ENCODE measurements at places on chromosomes 13 and 19.

- DNase-seq = no peak
Observed at GRCh38 chr19:10965398-10965797, 4.6 kb downstream of the SMARCA4 start.

GRCh38 chr19:29329460-29330134 is 116.6 kb upstream of the UQCRFS1 start:
- no peak for DNase-seq

GRCh38 chr13:83229574-83230305 is 652.5 kb downstream of the SLITRK1 start:
- DNase-seq = no peak

GRCh38 chr19:5352229-5352763 is 11.7 kb upstream of the PTPRS start:
- DNase-seq = no peak

DNA sequence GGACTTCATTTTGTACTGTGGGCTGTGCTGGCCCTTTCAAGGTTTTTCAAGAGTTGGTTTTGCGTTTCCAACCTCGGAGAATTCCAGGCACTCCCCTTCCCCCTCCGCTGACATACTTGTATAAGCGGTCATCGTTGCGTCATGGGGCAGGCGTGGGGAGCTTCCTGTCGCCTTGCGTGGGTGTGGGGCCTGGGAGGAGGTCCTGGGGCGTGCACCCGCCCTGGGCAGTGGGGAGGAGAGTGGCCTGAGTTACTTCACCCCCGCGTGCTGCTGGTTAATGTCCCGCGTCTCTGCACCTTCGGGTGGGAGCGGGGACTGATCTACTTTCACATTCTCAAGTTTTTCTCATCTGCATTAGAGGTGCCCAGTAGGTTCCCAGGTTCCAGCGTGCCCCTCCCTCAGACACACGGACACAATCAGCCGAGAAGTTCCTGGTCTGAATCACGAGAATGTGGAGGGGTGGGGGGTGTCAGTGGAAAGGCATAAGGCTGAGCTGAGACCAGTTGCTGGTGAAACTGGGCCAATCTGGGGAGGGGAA is 4.1 kb downstream of the IER2 start:
- DNase-seq = peak; percentile 95

DNA sequence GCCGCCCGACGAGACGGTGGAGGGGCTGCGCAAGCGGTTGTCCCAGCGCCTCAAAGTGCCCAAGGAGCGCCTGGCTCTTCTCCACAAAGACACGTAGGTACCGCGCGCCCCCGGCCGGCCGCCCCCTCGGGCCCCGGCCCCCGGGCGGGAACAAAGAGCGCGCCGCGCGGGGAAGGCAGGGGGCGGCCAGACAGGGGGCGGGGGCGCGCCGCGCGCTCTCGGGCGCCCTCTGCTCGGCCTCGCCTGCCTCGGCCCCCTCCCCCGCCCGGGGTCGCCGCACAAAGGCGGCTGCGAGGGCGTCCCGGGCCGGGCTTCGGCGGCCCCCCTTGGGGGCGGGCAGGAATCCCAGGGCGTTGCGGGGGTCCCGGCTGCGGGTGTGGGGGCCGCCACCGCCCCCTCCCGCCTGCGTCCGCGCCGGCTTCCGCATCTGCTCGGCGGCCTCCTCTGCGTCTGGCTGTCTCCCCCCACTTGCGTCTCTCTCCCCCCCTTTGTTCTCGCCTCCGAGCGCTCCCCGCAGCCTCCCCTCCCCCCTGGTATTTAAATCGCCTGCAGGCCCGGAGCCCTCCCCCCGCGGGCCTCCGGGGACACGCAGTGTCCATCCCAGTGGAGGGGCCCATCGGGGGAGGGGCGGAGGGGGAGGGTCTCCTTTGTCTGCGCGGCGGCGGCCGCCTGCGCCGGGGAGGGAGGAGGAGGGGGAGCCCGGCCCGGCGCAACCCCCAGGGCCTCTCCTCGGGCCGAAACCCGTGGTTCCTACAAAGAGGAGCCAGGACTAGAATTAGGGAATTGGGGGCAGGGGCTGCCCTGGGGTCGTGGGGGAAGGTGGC is 2.3 kb downstream of the MIDN start:
- peak; percentile 83 for DNase-seq

DNA sequence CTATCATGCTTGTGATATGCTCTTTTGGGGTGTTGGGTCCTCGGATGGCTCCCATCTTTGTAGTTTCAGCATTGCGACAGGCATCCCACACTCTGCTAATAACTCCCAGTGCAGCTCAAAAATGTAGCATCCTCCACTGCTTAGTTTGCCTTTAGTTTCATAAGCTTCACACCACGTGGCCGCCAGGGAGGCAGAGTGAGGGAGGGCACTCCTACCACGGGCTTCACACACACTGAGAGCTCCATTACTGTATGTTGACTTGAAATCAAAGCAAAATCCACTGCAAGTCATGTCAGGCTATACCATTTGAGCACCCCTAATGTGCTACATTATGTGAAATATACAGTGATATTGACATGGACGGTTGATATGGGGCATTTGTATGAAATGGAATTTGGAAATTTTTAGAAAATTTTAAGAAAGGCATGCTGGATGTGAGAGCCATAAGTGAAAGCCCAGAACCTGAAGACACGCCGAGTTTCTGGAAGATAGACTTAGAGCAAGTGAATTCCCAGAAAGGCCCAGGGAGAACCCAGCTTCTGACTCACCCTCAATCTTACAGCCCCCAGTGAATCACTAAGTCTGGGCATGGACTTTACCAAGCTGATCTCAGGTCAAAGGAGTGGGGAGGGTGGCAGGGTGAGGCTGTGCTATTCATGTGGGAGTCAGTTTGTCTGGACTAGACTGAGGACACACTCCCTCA is 94.1 kb downstream of the HSPH1 start:
- no peak for DNase-seq

DNA sequence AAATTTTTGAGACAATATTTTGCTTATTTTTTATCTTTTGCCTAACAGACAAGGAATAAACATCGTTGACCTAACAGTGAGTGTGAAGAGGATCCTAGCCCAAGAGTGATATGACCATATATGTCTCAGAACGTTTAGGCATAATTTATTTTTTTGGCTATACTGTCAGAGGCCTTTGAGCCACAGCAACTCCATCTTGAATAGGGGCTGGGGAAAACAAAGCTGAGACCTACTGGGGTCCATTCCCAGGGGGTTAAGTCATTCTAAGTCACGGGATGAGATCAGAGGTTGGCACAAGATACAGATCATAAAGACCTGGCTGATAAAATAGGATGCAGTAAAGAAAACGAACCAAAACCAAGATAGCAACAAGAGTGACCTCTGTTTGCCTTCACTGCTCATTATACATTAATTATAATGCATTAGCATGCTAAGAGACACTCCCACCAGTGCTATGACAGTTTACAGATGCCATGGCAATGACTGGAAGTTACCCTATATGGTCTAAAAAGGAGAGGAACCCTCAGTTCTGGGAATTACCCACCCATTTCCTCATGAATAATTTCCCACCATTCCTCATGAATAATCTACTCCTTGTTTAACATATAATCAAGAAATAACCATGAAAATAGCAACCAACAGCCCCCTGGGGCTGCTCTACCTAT is 510.9 kb upstream of the PCDH9 start:
- DNase-seq = no peak

DNA sequence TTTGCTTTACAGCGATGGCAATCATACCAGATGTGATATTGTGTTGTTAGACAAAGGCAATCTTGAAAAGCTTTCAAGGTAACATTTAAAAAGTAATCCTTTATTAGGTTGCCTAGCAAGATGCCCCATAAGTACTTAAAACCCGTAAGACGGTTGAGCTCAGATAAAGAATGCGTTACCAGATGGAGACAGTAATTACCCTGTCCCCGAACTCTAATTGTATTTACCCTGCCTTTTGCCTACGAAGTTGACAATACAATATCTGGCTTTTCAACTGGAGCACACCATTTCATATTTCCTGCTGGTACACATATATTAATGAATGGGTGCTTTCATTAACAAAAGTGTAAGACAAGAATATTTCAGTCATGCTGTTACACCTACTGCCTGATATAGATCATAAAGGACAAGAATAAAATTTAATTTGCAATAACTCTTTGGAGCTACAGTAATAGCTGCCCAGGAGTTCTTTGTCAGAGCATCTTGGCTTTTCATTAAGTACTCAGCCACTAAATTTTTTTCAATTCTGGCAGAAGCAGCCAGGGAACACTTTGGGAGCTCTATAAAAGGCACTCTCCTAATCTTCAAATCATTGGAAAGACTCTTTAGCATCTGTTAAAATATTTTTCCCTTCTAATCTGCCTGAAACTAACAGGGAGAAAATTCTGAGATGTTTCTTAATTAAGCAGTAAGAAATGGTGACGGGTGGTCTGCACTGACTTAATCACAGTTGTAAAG is 63.8 kb downstream of the DCT start:
- no peak for DNase-seq

GRCh38 chr13:94028234-94028633 is 451.2 kb downstream of the DCT start:
- DNase-seq = no peak

DNA sequence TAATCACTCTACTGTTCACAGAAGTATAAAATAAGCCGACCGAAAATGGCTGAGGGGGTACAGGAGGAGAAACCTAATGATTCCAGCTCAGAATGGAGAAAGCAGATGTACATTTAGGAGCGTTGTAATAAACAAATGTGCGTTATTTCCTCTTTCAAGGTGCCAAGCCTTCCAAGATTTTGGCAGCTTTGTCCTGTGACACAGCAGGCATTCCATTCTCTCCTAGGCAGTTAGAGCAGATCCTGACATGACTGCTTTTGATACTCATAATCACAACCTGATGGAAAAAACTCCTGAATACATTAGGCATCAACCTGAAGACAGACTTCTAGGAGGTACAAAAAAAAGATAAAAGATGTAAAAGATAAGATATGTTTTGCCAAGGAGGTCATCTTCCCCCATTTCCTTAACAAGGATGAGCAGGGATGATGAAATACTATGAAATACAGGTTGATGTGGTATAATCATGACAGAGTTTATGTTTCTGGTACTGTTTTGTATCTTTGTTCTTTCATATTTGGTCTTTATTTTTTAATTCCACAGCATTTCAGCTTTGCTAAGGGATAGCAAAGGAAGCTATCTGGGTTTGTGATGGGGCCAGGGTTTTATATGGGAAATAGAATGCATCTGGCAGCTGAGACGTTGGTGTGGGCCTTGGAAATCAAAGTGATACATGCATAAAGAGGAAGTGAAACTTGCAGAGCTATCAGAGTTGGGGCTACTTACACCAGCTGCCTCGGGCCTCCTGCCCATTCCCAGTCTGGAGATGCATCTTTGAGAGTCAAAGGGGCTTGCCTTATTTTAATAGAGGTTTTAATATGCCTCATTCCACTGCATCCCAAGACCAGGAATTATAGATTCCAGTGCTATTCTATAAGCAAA is 222.5 kb downstream of the OXGR1 start:
- DNase-seq = peak; percentile 50

GRCh38 chr19:16115301-16116039 is 3.8 kb downstream of the RAB8A start:
- no peak for DNase-seq

- no peak for DNase-seq
Observed at GRCh38 chr19:35056513-35057063, 15.1 kb downstream of the HPN start.
